Pericardium fibroblast (primary cell): ENCODE measurements at places on chromosomes 12 and 14. TPM values are rescaled to one million over a fixed set of nuclear protein-coding genes. Genes with fewer than 3 reads are reported as not detected.

Gene KRT6C
- not detected in 2 replicates for total RNA-seq

Gene ZFYVE1
- 14.2 and 17.7 TPM in 2 replicates for total RNA-seq

Gene PTPRQ
- total RNA-seq = 1.8 and 2.3 TPM in 2 replicates

Gene PKP2
- total RNA-seq = 12.9 and 21.1 TPM in 2 replicates

Gene OR2AP1
- total RNA-seq = not detected in 2 replicates

Gene ITGA7
- 15.5 and 18.5 TPM in 2 replicates for total RNA-seq

Gene MVK
- total RNA-seq = 24.9 and 34.3 TPM in 2 replicates

Gene PLEKHD1
- total RNA-seq = under 0.01 TPM in 1 of 2 replicates, not detected in the other

Gene ASPG
- total RNA-seq = 0.68 TPM in 1 of 2 replicates, not detected in the other

Gene PPP2R5C
- 43.6 and 51.1 TPM in 2 replicates for total RNA-seq
